ENCODE measurements at places on chromosomes 4 and X.
A peak's percentile ranks its signal among the peaks of the same experiment; 100 is the strongest.

GRCh38 chr4:78767350-78767749, 8.8 kb upstream of the BMP2K start:
- no peak for DNase-seq

GRCh38 chrX:139691843-139692505, 16.0 kb downstream of the MCF2 start:
- no peak for DNase-seq

GRCh38 chr4:19722404-19722803, 529.3 kb upstream of the SLIT2 start:
- no peak for DNase-seq

- DNase-seq, result no peak
These were observed 70.5 kb downstream of the HPGD start for GRCh38 chr4:174451718-174452296.

DNA sequence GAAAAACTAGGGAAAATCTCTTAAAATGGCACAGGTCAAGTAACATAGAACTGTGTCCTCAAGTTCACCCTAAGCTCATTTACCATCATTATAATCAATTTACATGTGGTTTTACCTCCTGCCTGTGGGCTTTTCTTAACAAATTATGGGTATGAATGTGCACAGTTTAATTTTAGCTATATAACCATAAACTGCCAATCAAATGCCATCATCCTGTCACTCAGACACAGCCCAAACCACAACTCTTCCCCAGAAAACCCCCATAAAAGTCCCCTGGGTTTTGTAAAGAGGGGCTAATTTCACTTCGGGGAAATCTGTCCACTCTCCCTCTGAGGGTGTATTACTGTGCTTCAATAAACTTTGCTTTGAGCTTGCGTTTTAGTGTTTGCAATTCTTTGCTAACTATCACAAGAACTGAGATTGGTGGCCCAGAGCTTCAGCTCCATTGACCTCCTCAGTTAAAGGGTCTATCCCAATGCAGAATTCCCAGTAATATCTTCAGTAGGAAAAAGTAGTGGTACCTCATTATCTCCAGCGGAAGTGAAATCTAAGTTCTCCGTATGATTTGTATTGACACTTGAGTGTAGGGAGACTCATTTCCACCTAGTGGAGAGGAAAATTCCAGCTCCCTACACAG, 394.6 kb downstream of the SPOCK3 start:
- no peak for DNase-seq

- DNase-seq, result no peak
These were observed 440.7 kb downstream of the IL15 start for GRCh38 chr4:142077048-142077447.

- no peak for DNase-seq
These were observed 8.2 kb downstream of the GABRE start for GRCh38 chrX:151966236-151966635.

GRCh38 chr4:140359562-140360427, 13.7 kb upstream of the SCOC start:
- peak; percentile 89 for DNase-seq

DNA sequence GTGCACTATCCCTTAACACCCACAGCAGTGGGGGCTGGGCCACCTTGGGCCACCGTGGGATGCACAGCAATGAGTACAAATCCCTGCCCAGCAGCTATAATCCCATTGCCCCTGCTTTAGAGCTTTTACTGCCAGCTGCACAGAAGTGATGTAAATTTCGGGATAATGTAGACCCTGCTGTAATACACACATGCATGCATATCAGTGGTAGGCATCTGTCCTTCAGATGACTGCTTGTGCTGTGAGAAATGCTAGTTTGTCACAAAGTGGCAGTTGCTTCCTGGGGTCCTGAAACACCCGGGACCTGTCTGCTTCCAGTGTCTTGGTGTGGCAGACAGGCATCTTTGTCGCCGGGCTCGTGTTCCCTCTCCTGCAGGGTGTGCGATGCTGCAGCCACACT, 14.1 kb downstream of the NSG1 start:
- no peak for DNase-seq

DNA sequence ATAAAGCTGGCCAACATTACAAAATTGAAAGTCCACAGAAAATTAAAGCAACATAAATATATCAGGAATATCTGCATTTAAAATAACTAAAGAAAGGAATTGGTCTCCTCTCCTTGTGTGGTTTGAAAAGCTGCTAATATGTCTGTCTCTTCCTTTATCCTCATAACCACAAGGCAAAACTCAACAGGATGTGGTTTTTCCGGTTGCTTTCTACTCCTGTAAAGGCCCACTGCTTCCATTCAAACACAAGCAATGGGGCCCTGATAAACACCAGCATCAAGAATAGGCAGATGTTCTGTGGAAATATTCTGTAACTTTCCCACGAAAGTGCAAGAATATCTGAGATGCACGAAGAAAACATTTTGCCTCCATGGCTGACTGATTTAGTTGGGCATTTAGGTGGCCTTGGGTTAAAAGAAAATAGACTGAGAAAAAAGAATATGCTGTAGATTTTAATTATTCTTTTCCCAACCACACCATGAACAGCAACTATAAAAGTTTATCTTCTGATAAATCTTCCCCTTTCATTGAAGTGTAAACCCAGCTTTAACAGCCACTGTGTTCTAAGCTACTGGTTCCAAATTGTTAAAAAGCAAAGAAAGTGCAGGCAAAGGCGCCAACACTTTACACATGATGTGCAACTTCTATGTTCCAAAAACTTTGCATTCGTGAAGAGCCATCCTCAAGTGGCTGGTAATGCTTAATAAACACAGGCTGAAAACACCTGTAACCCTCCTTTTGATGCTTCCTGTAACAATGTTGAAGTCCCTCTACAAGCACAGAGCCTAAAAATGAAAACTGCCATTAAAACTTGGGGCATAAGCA, 50.5 kb upstream of the NDST3 start:
- no peak for DNase-seq

DNA sequence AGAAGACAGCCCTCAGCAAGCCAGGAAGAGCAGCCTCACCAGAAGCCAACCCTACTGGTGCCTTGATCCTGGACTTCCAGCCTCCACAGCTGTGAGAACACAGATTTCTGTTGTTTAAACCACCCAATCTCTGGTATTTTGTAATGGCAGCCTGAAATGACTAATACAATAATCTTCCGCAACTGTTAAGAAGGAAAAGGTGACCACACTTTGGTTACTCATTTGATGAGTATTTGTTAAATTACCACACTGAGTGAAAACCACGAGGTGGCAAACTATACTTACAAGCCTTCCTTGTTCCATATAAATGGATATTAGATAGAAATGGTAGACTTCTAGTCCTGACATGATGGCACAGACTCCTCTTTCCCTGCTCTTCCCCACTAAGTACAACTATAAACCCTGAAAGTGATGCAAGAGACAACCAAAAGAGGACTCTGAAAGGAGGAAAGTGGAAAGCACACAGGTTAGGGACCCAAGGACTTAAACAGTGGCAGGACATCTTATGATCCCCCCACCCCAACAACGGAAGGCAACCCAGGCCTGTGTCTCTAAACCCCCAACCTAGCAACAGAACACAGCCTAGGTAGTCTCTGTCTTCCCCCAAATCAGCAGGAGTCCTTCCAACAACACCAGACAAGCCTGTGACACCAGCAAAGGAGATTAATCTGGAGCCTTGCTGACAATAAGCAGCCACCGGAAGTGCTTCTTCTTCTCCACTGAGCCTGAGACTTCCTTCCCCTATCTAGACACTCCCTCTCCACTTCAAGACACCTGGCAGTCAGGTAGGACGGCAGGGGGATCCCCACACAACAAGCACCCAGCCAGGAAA, 12.3 kb downstream of the ZNF182 start:
- DNase-seq, result no peak

DNA sequence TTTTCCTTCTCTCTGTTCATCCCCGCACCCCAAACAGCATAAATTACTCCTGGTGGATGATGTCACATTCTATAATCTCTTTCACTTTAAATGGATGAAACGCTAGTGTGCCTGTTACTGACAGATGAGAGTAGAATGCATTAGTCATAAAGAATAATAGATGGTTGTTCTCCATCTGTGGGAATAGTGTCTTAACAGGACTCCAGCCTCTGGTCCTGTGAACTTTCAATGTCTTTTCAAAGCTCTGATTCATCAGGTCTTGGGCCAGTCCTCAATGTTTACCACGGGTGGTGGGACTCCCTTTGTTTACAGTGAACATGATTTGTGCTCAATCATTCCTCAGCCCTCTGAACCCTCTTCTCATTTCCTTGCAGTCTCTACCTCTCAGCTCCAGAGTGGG, 182.6 kb downstream of the GABRB1 start:
- no peak for DNase-seq

GRCh38 chr4:105686571-105686970, 21.9 kb downstream of the INTS12 start:
- DNase-seq, result no peak

DNA sequence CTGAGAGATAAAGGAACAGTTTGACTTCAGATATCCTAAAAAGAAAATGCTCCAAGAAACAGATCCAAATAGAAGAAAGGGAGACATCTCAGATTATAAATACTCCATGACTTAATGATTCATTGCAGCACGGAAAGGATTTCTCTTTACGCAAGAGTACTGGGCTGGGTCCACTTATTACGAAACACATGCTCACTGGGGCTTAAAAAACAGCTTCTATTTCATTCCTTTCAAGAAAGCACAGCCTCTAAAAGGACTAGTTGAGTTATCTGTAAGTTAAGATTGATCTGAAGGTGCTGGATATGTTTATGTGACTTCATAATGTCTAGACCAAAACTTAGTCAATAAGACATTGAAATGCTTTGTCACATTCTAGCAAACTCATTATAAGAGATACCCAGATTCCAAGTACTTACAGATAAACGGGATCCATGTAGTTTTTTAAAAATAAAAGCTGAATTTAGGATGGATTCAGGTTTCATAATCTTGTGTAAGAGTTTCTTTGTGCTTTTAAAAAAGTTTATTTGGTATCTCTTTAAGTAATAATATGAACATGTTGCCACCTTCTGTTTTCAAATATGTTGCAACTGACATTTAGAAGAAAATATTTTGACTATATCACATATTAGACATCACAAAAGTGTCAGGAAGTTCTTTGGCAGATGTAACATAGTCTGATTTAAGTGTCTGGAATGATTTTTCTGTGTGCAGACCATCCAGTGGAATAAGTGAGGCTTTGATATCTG, 109.5 kb upstream of the MYOZ2 start:
- DNase-seq, result no peak

GRCh38 chrX:9533611-9534010, 68.8 kb downstream of the TBL1X start:
- no peak for DNase-seq

DNA sequence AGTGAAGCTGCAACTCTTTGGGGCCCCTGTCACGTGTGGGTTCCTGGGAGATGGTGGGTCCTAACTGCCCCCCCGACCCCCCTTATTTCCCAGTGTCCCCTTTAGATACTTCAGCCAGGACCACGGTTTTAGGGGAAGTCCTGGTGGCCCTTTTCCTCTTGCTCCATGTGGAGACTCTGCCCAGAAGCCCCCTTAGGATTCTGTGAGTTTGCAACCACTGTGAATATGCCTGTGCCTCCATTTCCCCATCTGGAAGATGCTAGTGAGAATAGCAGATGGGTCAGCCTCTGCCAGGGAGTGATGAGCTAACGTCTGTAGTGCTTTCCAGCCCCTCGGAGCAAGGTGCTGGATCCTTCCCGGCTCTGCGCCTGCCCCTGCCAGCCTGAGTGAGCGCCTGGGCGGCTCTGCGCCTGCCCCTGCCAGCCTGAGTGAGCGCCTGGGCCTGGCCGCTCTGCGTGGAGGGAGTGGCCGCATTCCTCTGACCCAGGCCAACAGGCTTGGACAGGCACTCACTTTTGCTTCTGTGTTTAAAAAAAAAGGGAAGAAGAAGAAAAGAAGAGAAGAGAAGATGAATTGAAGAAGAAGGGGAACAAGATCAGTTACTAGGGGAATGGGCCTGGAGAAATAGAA, 6.7 kb upstream of the CITED1 start:
- DNase-seq, result no peak

- DNase-seq, result no peak
These were observed 349.9 kb downstream of the FBXW7 start for GRCh38 chr4:152185786-152186550.

- DNase-seq, result no peak
These were observed 82.3 kb downstream of the GPR143 start for GRCh38 chrX:9683350-9683749.

GRCh38 chr4:5661237-5661636, 47.1 kb downstream of the EVC2 start:
- DNase-seq, result no peak

GRCh38 chr4:76984127-76984526, 34.6 kb downstream of the SEPTIN11 start:
- DNase-seq, result no peak

- DNase-seq, result no peak
These were observed 89.0 kb upstream of the MAPK10 start for GRCh38 chr4:86448871-86449270.

- DNase-seq, result no peak
These were observed 25.3 kb downstream of the ARHGEF6 start for GRCh38 chrX:136755411-136755810.

DNA sequence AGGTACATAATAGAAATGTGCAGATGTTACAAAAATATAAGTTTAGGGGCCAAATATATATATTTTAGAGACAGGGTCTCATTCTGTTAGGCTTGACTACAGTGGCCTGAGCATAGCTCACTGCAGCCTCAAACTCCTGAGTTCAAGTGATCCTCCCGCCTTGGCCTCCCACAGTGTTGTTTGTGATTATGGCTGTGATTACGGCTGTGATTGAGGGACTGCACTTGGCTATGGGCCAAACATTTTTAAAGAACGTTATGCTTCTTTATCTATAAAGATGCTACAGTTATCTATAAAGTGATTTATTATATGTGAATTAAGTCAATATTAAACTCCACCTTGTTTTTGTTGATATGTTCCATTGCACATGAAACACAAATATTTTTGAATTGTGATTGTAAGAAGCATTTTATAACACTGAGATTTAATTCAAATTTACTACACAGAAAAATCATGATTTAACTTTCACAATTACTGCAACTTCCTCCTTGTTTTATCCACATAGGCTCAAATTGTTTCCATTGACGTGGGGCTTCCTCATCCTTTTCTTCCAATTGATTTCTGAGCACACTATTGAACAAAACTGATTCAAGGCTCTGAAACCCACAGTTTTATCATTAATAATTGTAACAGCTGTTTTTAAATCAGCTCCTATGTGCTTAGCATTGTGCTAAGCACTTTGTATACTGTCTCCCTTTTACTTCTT, 68.4 kb upstream of the BMPR1B start:
- no peak for DNase-seq

DNA sequence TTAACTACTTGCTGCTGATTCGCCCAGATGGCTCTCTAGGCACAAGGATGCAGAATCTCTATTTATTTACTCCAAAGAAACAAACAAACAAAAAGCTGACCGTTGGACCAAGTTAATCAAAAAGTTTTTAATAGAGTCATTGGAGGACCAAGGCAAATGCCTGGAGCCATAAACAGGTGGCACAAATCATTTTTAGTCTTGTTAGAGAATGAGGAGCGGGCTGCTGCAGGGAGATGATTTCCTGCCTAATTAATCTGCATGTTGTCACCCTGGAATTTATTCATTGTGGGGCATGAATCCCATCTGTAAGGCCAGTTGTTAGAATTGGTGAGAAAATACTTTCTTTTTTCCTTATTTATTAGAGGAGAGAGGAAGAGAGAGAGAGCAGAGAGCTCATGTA, 147.4 kb upstream of the GATB start:
- no peak for DNase-seq
